ENCODE measurements at places on chromosomes 3 and 15. TPM values are rescaled to one million over a fixed set of nuclear protein-coding genes. Genes with fewer than 3 reads are reported as not detected.

PIGZ gene
- 1.8 TPM for total RNA-seq

ACP3 gene
- total RNA-seq = 7.6 TPM

KIF7 gene
- total RNA-seq = 5.0 TPM

CNOT10 gene
- 22.1 TPM for total RNA-seq

ZNF592 gene
- 24.7 TPM for total RNA-seq

LRTM1 gene
- total RNA-seq = not detected

DNA sequence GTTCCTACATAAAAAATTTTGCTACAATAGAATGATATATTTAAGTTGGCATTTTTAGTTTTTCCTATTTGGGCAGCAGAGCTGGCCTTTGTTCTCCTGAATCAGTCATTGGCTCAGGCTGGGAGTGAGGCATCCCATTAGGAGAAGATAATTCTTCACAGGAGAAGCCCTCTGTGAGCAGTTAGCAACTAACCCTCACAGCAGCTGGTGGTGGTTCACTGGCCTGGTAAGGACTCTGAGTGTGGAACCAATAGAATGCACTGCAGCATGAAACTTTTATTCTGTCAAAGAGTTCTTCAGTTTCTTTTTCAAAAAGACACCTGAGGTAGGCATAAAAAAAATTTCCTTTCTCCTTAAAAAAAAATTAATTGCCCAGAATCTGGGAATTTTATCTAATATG, 562.6 kb downstream of the ZNF385D start:
- H3K4me1 ChIP-seq = no peaks in the 10 kb centered on the region
- no peaks in the 10 kb centered on the region for H3K36me3 ChIP-seq
- no peak for DNase-seq
- no peak overlapping the region for H3K27ac ChIP-seq

DNA sequence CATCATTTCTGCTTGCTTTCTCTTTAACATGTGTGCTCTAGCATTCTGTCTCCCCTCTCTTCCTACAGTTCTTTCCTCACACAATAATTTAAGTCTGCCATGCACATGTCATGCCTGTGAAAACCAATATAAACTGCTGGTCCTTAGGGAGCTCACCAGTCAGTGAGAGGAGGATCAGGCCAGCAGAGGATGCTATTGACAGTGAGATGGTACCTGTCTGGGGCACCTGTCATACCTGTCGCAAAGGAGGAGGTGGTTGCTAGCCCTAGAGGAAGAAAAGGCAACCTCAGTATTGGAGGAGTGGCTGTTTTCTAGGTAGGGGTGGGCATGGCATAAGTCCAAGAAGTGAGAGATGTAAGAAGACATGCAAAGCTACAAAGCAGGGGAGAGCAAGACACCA, 194.6 kb downstream of the GABRG3 start:
- no peaks in the 10 kb centered on the region for H3K36me3 ChIP-seq
- no peaks in the 10 kb centered on the region for H3K27me3 ChIP-seq
- no peaks in the 10 kb centered on the region for H3K4me1 ChIP-seq

- no peak overlapping the region for H3K4me3 ChIP-seq
- no peaks in the 10 kb centered on the region for H3K36me3 ChIP-seq
- no peaks in the 10 kb centered on the region for H3K27me3 ChIP-seq
- DNase-seq = no peak
- H3K27ac ChIP-seq = no peak overlapping the region
- H3K4me1 ChIP-seq = no peaks in the 10 kb centered on the region
These were observed 96.7 kb downstream of the FOXP1 start for GRCh38 chr3:71486831-71487230.

GRCh38 chr3:24523215-24523614, 28.6 kb upstream of the THRB start:
- H3K4me3 ChIP-seq = no peak overlapping the region
- DNase-seq = no peak
- no peaks in the 10 kb centered on the region for H3K27me3 ChIP-seq
- no peak overlapping the region for H3K27ac ChIP-seq
- H3K4me1 ChIP-seq = peaks cover 7% of the 10 kb centered on the region
- H3K36me3 ChIP-seq = no peaks in the 10 kb centered on the region

- H3K36me3 ChIP-seq = no peaks in the 10 kb centered on the region
- H3K4me1 ChIP-seq = no peaks in the 10 kb centered on the region
- H3K27ac ChIP-seq = no peak overlapping the region
- DNase-seq = no peak
These were observed 49.8 kb upstream of the PFN2 start for GRCh38 chr3:150020527-150020926.

GRCh38 chr15:78044407-78045155, 32.9 kb downstream of the TBC1D2B start:
- H3K27ac ChIP-seq = no peak overlapping the region
- H3K36me3 ChIP-seq = no peaks in the 10 kb centered on the region
- peaks cover 57% of the 10 kb centered on the region for H3K4me1 ChIP-seq
- no peak for DNase-seq

DNA sequence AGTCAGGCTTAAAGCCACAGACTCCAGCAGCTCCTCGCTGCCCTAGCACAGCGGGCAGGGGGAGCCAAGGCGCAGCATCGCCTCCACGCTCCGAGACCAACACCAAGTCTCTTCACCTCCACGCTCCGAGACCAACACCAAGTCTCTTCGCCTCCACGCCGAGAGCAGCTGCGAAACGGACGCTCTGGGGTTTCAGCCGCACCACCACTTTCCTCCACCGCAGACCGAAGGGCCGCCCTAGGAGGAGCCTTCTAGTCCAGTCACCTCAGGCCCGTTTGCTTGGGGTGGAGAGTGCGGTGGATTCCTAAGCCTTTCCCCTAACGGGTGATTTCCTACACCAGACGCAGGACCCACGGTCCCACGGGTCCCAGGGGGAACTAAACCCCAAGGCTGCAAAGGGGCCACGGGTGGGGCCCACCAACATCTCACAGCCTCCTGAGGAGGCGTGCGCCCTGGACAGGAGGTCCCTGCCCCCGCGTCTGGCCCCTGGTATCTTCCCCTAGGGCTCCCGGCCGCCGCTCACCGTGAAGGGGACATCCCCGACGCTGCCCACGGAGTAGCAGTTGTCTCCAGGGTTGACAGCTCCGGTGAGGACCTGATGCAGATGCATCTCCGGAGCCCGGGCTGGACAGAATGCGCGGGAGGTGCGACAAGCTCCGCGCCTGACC, 501 bp downstream of the DMXL2 start:
- DNase-seq = peak; percentile 48
- peak overlapping the region; percentile 34 for H3K27ac ChIP-seq
- peak overlapping the region; percentile 93 for H3K4me3 ChIP-seq
- no peaks in the 10 kb centered on the region for H3K36me3 ChIP-seq

DNA sequence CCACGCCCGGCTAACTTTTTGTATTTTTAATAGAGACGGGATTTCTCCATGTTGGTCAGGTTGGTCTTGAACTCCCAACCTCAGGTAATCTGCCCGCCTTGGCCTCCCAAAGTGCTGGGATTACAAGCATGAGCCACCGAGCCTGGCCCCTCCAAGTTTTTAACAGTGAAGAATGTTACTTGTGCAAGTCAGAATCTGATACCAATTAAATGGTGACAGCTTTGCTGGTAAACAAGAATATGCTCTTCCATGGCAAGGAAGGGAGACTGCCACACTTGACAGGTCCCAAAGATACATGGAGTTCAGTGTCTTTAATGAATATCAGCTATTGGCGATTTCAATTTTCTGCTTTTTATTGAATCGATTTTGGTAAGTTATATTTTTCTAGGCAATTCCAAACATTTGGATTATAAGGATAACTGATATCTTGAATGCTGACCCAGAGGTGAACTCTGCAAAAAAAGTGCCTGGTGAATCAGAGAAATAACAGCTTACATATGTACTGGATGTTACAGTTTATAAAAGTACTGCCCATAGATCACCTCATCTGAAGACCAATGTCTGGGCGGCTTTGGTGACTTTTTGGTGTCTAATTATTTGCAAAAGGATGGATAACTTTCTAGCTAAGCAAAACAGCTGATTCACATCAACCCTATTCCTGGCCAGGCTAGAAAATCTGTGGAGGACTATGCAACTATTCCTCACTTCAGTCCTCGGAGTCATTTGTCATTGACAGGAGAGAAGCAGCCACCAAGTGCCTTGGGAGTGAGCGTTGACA, 1.2 kb downstream of the PARP16 start:
- peak overlapping the region; percentile 71 for H3K4me3 ChIP-seq
- peak overlapping the region; percentile 89 for H3K27ac ChIP-seq
- DNase-seq = no peak

- no peaks in the 10 kb centered on the region for H3K36me3 ChIP-seq
- H3K4me1 ChIP-seq = no peaks in the 10 kb centered on the region
- H3K27me3 ChIP-seq = peaks cover 5% of the 10 kb centered on the region
- H3K4me3 ChIP-seq = no peak overlapping the region
These were observed 98.3 kb upstream of the CHL1 start for GRCh38 chr3:98259-98654.

DNA sequence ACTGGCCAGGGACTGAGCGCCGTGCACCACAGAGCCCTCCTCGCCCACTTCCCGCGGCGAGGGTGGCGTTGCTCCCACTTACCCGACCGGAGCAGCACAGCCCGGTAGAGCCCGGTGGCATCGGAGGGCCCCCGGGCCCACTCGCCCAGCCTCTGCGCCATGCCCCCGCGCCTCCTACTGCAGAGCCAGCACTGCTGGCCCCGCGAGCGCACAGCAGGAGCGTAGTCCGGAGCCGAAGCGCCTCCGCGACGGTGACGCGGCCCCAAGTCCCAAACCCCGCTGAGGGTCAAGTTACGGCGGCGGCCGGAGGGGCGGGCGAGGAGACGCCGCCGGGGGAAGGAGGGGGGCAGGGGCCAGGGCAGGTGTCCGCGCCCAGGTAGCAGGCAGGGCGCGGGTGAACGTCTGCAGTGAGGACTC, 9.6 kb upstream of the FAM107A start:
- no peak overlapping the region for H3K4me3 ChIP-seq
- H3K36me3 ChIP-seq = no peaks in the 10 kb centered on the region
- DNase-seq = no peak
- H3K27me3 ChIP-seq = peaks cover 14% of the 10 kb centered on the region
- no peak overlapping the region for H3K27ac ChIP-seq
- peaks cover 10% of the 10 kb centered on the region for H3K4me1 ChIP-seq

DNA sequence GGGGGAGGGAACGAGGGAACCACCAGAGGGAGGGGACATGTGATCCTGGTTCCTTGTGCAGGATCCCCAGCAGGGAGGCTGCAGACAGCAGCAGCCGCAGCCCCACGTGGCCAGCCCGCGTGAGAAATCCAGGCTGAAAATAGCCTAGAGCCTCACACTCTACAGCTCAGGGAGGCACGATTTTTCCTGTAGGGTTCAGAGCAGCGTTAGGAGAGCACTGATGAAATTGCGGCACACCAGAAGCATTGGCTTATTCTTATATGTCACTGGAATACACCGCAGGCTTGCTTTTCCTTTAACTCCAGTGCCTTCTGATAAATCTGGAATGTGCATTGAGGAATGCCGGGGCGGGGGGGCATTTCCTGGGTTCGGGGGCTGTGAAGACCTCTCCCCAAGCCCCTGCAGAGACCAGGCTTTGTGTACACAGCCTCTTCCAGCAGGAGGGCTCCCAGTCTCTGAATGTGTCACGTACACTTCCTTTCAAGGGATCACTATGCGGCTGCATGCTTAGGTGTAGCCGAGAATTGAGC, 193.0 kb downstream of the ATP10A start:
- H3K36me3 ChIP-seq = no peaks in the 10 kb centered on the region
- H3K4me1 ChIP-seq = peaks cover 10% of the 10 kb centered on the region
- H3K27ac ChIP-seq = no peak overlapping the region
- no peak overlapping the region for H3K4me3 ChIP-seq
- peak; percentile 77 for DNase-seq

- H3K27me3 ChIP-seq = no peaks in the 10 kb centered on the region
- H3K27ac ChIP-seq = peak overlapping the region; percentile 52
- H3K4me1 ChIP-seq = peaks cover 47% of the 10 kb centered on the region
- no peak for DNase-seq
- peak overlapping the region; percentile 99 for H3K4me3 ChIP-seq
- H3K36me3 ChIP-seq = no peaks in the 10 kb centered on the region
These were observed 3.0 kb downstream of the KLF13 start for GRCh38 chr15:31329640-31330010.

- H3K27me3 ChIP-seq = no peaks in the 10 kb centered on the region
- no peaks in the 10 kb centered on the region for H3K36me3 ChIP-seq
- DNase-seq = no peak
These were observed 339.9 kb upstream of the TGFBR2 start for GRCh38 chr3:30266524-30266923.

- H3K4me3 ChIP-seq = no peak overlapping the region
- no peaks in the 10 kb centered on the region for H3K27me3 ChIP-seq
- H3K36me3 ChIP-seq = no peaks in the 10 kb centered on the region
These were observed 74.1 kb upstream of the MITF start for GRCh38 chr3:69665026-69665737.

GRCh38 chr3:25293736-25294135, 134.3 kb upstream of the RARB start:
- H3K27ac ChIP-seq = no peak overlapping the region
- no peaks in the 10 kb centered on the region for H3K4me1 ChIP-seq
- H3K36me3 ChIP-seq = no peaks in the 10 kb centered on the region
- H3K27me3 ChIP-seq = no peaks in the 10 kb centered on the region

GRCh38 chr15:98174841-98175240, 214.3 kb downstream of the ARRDC4 start:
- no peaks in the 10 kb centered on the region for H3K36me3 ChIP-seq
- peaks cover 11% of the 10 kb centered on the region for H3K27me3 ChIP-seq
- H3K4me1 ChIP-seq = no peaks in the 10 kb centered on the region
- no peak overlapping the region for H3K4me3 ChIP-seq
- H3K27ac ChIP-seq = no peak overlapping the region

GRCh38 chr3:170903123-170903522, 5.3 kb downstream of the EIF5A2 start:
- DNase-seq = no peak
- no peak overlapping the region for H3K4me3 ChIP-seq
- peaks cover 3% of the 10 kb centered on the region for H3K4me1 ChIP-seq
- no peaks in the 10 kb centered on the region for H3K36me3 ChIP-seq

DNA sequence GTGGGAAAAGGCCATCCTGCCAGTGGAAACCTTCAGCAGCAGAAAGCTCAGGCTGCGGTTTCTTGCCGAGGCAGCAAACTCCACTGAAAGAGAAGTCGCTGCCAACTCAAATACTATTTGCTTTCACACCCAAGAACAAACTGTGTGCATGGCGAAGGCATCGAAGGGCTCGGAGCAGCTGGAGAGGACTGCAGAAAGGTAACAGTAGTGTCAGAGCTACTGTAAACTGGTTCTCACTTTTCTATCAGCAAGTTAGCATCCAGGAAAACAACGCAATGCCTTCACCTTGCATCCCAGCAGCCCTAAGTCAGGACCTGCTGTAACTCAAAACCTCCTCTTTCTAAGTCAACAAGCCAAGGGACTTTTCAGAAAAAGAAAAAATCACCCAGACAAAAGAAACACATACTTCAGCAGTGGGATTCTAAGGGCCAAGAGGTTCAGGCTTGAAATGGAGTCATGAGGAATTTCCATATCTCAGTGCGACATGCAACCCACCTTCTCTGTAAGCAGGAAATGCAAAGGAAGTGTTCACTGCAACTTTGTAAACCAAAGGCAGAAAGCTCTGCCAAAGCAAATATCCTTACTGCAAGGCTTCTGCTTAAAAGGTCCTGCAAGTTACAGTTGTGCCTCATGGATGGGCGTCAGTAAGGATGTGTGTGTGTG, 193.5 kb downstream of the FOXP1 start:
- no peak overlapping the region for H3K27ac ChIP-seq
- peaks cover 10% of the 10 kb centered on the region for H3K4me1 ChIP-seq
- H3K27me3 ChIP-seq = no peaks in the 10 kb centered on the region
- DNase-seq = peak; percentile 29
- no peaks in the 10 kb centered on the region for H3K36me3 ChIP-seq
